ENCODE measurements at places on chromosomes 11 and 22.

DNA sequence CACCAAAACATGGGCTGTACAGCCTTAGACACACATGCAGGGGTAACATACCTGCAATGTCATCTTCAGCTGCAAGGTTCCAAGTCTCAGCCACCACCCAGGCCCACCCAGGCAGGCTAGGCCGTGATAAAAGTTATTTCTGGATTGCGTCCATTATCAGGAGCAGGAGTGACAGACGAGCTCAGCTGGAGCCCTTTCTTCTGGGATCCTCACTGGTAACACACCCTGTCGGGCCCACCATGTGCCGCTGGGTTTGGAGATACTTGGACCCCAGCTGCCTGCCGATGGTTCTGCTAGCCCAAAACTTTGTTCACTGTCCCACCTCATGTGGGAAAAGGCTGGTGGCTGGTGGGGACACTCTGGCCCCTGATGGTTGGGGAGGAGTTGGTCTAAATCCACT lies 24.8 kb downstream of the TMPRSS5 start:
- no peak for DNase-seq

- no peak for DNase-seq
Measured at GRCh38 chr11:12263141-12263693, 114.2 kb upstream of the PARVA start.

- DNase-seq: no peak
Measured at GRCh38 chr11:75785187-75785586, 16.6 kb downstream of the DGAT2 start.

GRCh38 chr11:118078911-118079411 lies 2.1 kb downstream of the TMPRSS4 start:
- no peak for DNase-seq

DNA sequence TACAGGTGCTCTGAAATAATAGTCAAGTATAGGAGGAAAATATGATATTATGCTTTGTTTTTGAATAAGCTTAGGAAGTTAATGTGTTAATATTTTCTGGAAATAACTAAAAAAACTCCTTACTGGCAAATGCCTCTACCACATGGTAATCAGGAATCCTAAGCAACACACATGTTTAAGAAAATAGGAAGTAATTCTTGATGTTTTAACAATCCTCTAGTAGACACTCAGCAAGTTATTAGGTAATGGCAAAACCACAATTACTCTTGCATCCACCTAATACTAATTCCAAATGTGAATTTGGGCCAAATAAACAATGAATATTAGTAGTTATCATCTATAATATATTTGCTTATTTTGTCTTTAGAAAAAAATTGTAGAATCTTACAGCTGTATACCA lies 53.6 kb downstream of the SLC35F2 start:
- DNase-seq: no peak

DNA sequence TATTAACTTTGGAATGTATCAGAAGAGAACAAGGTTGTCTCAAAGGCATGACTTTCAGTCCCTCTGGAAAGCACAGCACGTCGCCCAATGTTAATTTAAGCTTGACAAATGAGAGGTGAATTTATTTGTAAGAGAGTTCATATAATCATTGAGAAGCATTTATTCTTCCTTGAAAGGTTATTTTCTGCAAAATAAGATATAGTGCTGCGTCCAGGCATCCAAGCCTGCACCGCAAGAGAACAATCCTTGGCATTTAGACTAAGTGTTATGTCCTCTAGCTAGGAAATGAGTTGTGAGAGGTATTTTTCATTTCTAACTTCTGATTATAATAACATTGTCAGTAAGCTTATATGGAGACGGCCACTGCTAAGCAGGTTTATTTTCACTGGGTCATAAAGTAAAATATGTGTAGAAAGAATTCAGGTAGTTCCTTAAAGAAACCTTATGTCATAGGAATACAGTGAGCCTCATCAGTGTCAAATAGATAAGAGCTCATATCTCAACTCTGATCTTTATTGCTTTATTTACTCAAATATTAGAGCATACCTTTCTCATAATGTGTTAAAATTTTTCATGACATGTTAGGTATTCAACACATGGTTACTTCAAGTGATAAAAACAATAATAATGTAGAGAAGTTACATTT lies 182.0 kb downstream of the LUZP2 start:
- DNase-seq: no peak

- no peak for DNase-seq
Measured at GRCh38 chr11:108551651-108552462, 41.7 kb downstream of the EXPH5 start.

DNA sequence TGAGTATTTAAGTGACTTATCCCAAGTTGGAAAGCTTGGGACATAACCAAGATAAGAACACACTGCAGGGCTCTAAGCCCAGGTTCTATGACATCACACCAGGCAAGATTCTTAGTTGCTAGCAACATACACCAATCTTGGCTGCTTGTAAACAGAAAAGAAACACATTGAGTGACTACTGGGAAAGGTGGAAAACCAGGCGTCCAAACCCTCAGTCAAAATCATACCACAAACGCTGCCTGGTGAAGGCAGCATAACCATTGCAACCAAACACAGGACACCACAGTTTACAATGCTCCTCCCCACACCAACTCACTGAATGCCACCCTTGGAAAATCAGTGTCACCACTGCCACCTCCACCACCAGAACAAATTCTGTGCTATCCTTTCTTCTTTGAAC lies 379.9 kb downstream of the TTC28 start:
- DNase-seq: no peak

DNA sequence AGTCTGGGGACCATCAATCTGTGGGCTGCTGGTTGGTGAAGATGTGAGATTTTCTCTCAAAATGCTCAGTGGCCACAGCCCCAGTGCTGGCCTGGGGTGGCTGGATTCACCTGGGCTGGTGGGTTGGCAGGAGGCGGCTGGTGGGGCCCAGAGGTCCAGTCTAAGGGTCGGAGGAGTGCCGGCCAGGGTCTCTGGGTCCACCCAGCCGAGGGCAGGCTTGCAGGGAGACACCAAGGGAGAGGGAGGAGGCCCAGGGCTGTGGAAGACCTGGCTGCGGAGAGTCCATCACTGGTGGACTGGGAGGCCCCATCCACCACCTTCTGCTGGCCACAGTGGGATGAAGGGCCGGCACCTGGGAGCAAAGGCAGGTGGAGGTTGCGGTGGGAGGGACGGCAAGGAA lies 582 bp upstream of the SHANK3 start:
- no peak for DNase-seq

DNA sequence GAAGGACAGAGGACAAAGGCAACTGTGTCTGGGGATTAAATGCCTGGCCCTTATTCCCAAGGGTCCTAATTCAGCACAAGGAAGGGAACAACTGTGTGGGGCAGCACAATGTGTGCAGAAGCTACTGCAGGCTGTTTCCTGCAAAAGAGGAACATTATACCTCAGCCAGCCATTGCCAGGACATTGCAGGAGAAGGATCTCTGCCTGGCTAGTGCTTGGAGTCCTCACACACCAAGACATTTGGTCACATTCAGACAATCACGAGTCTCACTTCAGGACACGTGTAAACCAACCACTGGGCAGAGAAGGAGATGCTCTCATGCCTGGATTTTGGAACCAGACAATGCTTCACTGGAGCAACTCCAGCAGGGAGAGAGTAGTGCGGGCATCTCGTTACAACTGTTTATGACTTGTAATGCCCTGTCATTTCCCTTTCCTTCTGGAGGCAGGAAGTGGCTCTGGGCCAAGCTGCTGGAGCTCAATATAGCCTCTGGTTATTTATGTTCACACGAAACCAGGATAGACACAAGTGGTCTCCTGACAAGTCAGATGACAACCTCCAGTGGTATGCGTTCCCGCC lies 23.9 kb upstream of the ZC3H12C start:
- no peak for DNase-seq

- no peak for DNase-seq
Measured at GRCh38 chr11:45170484-45170883, 24.0 kb downstream of the PRDM11 start.

DNA sequence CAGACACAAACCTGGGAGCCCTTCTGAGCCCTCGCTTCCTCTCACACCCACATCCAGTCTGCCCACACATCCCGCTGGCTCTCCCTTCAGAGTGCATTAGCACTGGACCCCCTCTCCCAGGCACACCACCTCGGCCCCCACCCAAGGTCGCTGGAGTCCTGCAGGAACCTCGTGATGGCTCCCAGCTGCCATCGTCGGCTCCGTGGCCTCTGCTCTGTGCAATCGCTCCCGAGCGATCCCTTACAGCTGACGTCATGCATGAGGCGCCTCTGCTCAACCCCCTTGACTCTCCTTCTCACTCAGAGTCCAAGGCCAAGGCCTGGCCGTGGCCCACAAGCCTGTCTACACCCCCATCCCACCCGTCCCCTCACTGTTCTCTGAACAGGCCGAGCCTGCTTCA lies 183.9 kb downstream of the EFCAB6 start:
- no peak for DNase-seq

DNA sequence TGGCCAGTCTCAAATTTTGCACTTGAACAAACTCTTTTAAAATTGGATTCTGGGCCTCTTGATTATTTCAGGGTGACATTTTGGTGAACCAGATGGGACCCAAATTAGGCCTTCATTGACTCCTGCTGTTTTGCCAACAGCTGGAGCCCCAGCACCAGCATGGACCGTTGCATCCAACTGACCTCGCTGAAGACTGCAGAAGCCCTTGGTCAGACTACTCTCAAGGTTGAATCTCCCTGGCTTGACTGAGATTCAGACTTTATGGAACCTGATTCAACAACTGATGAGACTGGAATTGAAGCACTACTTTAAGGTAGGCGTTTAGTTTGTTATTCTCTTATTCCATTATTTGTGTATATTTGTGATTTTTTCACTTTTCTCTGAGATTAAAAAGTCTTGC lies 41.7 kb downstream of the NARS2 start:
- DNase-seq: no peak

DNA sequence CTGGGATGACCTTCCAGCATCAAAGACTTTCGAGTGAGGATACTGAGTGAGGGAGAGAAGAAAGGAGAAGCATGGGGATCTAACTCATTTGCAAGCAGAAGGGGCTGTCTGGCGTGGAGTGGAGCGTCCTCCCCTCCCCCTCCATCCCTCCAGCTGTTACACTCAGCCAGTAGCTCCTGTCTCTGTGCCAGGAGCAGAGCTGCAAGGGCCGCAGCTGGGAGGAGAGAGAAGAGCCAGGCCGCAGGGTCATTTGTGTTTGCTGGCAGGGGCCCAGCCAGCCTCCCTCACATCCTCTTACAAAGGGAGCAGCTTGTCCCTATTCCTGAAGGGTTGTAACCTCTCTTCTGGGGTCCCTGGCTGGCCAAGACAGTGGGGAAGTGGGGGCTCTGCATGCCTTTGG lies 57.9 kb downstream of the NECTIN1 start:
- DNase-seq: no peak

DNA sequence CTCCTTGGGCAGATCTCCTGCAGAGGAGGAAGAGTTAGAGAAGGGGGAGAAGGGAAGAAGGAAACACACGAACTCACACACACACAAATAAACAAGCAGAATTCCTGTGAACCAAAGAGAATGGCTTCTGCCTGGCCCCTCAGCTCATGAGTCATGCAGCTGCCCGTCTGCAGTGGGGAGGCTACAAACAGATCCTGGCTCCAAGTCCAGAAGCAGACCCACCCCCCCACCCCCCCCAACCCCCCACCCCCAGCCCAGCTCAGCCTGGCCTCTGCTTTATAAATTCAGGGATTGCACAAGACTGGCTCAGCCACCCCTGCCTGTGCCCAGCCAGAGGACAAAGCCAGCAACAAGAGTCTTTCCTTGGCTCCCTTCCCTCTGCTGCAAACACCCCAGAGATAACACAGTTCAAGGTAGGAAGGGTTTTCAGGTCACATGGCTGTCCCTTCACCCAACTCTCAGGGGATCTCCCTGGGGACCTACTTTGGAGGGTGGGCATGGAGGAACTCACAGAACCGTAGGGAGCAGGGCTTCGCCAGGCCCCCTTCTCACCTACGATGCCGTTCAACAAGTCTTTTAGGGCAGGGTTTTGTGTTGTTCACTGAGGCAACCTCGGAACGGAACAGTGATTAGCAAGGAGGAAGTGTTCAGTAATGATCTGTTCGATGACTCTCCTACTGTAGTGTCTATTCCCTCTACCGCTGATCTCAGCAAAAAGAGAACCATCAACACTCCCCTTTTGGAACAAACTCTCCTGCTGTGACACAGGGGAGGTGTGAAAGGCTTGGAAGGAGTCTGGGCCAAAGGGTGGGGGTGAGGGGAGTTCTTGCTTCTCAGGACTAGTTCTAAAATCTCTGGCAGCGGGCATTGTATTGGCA lies 35.5 kb downstream of the RPL27A start:
- DNase-seq: no peak

DNA sequence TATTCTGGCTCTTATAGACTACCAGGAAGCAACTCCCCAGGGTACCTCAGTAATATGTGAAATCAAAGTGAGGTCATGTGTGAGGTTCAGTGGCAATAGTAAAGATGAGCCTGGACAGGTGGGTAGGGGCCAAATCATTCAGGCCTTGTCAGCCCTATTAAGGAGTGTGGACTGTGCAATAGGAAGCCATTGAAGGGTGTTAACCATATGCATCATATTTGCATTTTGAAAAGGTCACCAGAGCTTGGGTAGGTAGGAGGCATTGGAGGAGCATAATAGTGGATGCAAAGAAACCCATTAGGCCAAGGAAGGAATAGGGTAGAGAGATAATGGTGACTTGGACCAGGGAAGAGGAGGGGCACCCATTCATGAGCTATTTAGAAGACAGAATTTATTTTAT lies 8.4 kb upstream of the MRPL11 start:
- DNase-seq: no peak

DNA sequence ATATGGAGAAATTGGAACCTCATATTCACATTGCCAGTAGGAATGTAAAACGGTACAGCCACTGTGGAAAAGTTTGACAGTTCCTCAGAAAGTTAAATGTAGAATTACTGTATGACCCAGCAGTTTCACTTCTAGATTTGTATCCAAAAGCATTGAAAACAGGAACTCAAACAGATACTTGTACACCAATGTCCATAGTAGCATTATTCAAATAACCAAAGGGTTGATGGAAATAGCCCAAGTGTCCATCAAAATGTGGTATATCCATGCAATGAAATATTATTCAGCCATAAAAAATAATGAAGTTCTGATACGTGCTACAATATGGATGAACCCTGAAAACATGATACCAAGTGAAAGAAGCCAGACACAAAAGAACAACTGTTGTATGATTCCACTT lies 17.8 kb downstream of the PRRG4 start:
- DNase-seq: no peak

DNA sequence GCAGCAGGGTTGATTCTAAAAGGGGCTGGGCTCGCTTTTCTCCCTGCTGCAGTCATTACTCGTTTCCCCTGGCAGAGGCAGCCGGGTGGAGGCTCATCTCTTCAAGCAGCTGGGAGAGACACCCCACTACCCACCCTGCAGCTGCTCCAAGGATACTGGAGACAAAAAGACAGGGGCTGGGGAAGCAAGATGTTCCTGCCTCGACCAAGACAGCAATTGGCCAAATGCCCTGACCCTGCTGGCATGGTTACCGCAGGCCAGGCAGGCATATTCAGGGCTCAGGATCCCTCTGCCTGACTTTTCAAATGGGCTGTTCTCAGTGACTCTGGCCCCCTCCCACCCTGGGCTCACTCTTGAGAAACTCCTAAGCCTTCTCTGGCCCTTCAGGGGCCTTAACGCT lies 6.8 kb upstream of the RGL4 start:
- no peak for DNase-seq

DNA sequence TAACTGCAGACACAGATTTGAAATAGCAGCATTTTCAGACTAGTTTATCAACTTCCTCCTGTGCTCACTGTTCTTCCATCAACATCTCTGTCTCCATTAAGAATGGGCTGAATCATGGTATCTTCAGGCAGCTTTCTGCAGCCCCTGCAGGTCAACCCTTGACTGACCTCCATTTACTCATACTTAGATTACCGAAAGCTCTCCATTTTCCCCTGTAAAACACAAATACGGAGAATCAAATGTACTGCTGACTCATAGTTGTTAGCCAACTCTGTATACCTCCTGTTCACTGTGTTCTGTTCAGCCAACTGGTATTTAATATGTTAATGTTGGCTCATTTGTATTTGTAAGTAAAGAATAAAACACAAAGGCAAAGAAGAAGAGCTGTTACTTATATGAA lies 364.0 kb downstream of the CASP12 start:
- DNase-seq: no peak
